Suppressor macrophage treated with lipopolysaccharide for 1 hour (primary cell): ENCODE measurements at places on chromosomes 13 and 19.

- DNase-seq = peak; percentile 33
Observed at GRCh38 chr19:47106821-47107201, 6.8 kb downstream of the ZC3H4 start.

DNA sequence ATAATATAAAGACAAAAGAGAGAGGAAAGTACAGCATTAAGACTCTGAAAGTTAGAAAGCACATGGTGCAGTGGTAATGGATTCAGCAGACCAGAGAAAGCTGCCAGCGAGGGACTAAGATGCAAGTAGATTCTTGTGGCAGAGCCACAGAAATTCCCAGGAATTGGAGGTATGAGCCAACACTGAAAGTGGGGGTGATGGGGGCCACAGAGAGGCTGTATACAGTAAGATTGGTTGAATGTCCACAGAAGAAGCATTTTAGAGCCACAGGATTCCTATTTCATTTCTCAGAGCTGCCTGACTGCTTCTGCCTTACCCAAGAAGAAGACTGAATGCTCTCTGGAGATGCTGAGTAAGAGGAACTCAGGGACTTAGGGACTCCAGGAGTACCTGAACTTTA, 295.0 kb downstream of the LMO7 start:
- no peak for DNase-seq

GRCh38 chr19:711254-711653, 2.5 kb downstream of the PALM start:
- DNase-seq = no peak

DNA sequence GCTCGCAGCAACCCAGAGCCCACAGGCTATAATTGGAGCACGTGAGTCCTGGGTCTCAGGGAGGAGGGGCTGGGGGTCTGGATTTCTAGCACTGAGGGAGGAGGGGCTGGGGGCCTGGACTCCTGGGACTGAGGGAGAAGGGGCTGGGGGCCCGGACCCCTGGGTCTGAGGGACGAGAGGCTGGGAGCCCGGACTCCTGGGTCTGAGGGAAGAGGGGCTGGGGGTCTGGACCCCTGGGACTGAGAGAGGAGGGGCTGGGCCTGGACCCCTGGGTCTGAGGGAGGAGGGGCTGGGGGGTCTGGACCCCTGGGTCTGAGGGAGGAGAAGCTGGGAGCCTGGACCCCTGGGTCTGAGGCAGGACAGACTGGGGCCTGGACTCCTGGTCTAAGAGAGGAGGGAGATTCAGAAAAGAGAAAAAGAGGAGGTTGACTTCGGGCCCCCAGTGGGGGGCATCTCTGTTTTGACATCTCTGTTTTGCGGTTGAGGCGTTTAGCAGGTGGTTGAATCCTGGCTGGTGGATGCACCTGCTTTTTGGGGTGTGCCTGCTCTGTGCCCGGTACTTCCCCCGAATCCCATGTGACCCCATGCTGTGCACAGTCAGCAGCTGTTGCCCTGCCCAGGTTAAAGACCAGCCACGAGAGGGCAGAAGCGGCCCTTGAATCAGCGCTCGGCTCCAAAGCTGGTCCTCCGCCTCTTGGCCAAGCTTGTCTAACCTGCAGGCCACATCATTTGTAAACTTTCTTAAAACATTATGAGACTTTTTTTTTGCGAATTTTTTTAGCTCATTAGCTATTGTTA, 10.5 kb downstream of the PVR start:
- DNase-seq = peak; percentile 85

DNA sequence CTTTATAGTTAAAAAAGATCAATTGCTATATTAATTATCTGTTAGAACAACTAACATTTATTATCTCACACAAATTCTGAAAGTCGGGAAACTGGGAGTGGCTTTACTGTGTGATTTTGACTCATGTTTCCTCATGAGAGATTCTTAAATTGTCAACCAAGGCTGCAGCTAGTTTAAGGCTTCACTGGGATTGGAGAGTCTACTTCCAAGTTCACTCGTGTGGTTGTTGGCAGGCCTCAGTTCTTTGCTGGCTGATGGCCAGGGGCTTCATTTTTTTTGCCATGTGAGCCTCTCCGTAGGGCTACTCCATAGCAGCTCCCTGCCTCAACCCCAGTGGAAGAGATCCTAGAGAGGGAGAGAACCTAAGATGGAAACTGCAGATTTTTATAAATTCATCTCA, 24.5 kb upstream of the LPAR6 start:
- peak; percentile 47 for DNase-seq

GRCh38 chr19:56245121-56245740, 27.3 kb upstream of the EDDM13 start:
- no peak for DNase-seq

GRCh38 chr19:18969931-18970659, 29.1 kb upstream of the HOMER3 start:
- no peak for DNase-seq

- DNase-seq = no peak
Observed at GRCh38 chr19:39128516-39129079, 3.0 kb downstream of the PAK4 start.

- peak; percentile 84 for DNase-seq
Observed at GRCh38 chr19:16587833-16588823, 15.9 kb upstream of the SLC35E1 start.

DNA sequence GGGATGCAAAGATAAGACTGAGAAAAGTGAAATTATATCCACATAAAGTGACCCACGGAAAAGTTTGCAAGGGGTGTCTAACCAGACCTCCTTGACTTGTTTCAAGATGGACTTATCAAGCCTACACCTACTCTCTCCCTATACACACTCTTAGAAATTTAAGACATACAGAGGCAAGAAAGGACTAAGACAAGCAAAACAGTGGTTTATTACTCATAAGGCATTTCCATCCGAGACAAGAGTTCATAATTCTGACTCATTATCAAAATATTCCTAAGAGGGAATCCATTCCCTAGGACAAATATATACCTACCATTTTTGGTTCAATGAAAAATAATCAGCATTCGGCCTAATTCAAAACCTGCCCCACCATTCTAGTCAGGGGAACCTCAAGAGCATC, 232.6 kb upstream of the GPC6 start:
- DNase-seq = no peak

GRCh38 chr13:28488376-28489005, 6.4 kb downstream of the FLT1 start:
- DNase-seq = no peak

DNA sequence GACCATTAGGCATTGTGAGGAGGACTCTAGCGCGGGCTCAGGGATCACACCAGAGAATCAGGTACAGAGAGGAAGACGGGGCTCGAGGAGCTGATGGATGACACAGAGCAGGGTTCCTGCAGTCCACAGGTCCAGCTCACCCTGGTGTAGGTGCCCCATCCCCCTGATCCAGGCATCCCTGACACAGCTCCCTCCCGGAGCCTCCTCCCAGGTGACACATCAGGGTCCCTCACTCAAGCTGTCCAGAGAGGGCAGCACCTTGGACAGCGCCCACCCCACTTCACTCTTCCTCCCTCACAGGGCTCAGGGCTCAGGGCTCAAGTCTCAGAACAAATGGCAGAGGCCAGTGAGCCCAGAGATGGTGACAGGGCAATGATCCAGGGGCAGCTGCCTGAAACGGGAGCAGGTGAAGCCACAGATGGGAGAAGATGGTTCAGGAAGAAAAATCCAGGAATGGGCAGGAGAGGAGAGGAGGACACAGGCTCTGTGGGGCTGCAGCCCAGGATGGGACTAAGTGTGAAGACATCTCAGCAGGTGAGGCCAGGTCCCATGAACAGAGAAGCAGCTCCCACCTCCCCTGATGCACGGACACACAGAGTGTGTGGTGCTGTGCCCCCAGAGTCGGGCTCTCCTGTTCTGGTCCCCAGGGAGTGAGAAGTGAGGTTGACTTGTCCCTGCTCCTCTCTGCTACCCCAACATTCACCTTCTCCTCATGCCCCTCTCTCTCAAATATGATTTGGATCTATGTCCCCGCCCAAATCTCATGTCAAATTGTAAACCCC, 2.8 kb upstream of the CEACAM5 start:
- peak; percentile 39 for DNase-seq

GRCh38 chr13:101346161-101346560, 70.1 kb downstream of the NALCN start:
- no peak for DNase-seq

- DNase-seq = peak; percentile 68
Observed at GRCh38 chr19:8445488-8446001, 770 bp downstream of the HNRNPM start.

- no peak for DNase-seq
Observed at GRCh38 chr13:42381165-42381425, 109.1 kb downstream of the AKAP11 start.

GRCh38 chr13:101026736-101027398, 352.3 kb upstream of the TMTC4 start:
- DNase-seq = no peak

- DNase-seq = no peak
Observed at GRCh38 chr13:84098273-84098672, 216.0 kb upstream of the SLITRK1 start.

GRCh38 chr19:52366414-52366824, 3.3 kb upstream of the ZNF880 start:
- no peak for DNase-seq

DNA sequence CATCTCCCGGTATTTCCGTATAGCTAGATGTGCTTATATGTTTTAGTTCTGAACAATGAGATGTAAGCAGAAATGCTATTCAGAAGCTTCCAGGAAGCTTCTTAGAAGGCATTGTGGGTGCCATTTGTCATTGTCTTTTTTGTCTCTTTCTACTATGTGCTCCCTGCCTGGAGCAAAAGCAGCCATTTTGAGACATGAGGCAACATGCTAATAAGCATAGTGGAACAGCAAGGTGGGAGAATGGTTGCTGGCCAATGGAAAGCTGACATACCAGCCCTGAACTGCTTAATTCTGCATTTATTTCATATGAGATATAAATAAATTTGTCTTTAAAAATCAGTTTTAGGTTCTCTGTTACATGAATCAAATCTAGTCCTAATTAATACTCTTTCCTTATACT, 299.7 kb downstream of the LMO7 start:
- no peak for DNase-seq

- DNase-seq = no peak
Observed at GRCh38 chr13:113597391-113598080, 13.0 kb downstream of the TFDP1 start.

DNA sequence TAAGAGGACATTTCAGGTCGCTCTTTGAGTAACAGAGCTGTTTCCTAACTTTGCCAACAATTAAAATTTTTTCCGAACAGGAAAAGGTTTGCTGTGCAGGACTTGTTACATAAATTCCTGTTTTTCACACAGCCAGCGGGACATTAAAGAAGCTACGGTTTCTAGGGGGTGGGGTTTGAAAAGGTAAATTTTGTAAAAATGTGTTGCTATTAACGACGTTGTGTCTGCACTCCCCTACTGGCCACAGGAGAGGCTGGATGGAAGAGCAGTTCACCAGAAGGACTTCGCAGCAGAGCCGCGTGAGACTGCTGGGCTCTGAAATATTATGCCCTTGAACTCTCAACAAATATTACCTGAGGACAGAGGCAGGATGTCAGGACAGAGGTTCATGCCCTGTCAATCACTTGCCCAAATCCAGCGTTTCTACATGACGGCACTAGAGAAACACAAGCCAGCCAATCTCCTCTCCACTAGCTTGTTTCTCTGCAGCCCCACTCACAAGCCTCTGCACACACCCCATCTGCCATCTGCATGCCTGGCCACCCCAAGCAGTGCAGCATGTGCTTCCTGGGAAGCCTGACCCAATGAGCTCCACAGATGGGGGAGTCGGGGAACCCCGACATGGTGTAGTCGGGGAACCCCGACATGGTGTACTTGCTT, 102.0 kb downstream of the FOXO1 start:
- peak; percentile 74 for DNase-seq
